ENCODE measurements at places on chromosomes 5 and 9. TPM values are rescaled to one million over a fixed set of nuclear protein-coding genes. Genes with fewer than 3 reads are reported as not detected.
A peak's percentile ranks its signal among the peaks of the same experiment; 100 is the strongest.

Gene OR1J1
- not detected for total RNA-seq

Gene OTP
- not detected for total RNA-seq

Gene ACTBL2
- not detected for total RNA-seq

Gene LCN15
- not detected for total RNA-seq

Gene SLC34A1
- not detected for total RNA-seq

Gene IL13
- not detected for total RNA-seq

Gene LYRM7
- 7.9 TPM for total RNA-seq

Gene ARHGEF39
- total RNA-seq = 1.4 TPM

Gene SLIT3
- total RNA-seq = 7.2 TPM

Gene PCDHGA1
- total RNA-seq = 1.3 TPM

Gene LRRC26
- total RNA-seq = not detected

Gene IFNA21
- not detected for total RNA-seq

Gene SGCD
- total RNA-seq = 4.7 TPM

Gene SWI5
- total RNA-seq = 46.7 TPM

Gene PDE6A
- not detected for total RNA-seq

Gene GDA
- total RNA-seq = not detected

DNA sequence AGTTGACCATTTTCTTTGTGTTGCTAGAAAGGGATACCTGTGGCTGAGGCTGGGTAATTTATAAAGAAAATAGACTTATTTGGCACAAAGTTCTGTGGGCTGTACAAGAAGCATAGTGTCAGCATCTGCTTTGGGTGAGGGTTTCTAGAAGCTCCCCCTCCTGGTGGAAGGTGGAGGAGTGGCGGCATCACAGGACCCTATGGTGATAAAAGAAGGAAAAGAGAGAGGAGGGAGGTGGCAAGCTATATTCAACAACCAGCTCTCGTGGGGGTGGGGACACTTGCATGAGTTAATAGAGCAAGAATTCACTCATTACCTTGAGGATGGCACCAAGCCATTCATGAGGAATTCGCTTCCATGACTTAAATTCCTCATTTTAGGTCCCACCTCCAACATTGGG, 2041.4 kb upstream of the CDH9 start:
- H3K4me1 ChIP-seq = no peaks in the 10 kb centered on the region
- no peak overlapping the region for H3K4me3 ChIP-seq
- DNase-seq = no peak
- no peaks in the 10 kb centered on the region for H3K36me3 ChIP-seq
- no peak overlapping the region for H3K27ac ChIP-seq

GRCh38 chr9:109108318-109108717, 11.4 kb downstream of the TMEM245 start:
- H3K36me3 ChIP-seq = peaks cover 13% of the 10 kb centered on the region
- DNase-seq = peak; percentile 36

GRCh38 chr5:126831156-126831555, 54.2 kb downstream of the LMNB1 start:
- peaks cover 17% of the 10 kb centered on the region for H3K36me3 ChIP-seq
- no peak for DNase-seq
- peaks cover 4% of the 10 kb centered on the region for H3K27me3 ChIP-seq
- H3K4me1 ChIP-seq = no peaks in the 10 kb centered on the region

DNA sequence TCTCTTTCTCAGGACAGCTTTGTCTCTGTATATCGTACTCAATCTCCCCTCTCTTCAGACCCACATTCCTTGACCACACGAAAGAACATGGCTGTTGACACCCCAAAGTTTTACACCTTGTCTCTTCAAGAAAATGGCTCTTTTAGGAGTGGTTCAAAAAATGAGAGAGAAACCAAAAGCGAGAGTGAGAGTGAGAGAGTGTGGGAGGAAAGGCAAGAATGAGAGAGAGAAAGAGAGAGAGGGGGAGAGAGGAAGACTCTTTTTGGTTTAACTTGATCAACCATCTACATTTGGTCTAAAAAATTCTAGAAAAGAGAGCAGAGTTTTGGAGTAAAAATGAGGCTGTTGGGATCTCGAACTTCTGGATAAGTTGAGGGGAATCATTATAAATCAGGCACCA, 581.8 kb upstream of the WWC1 start:
- no peaks in the 10 kb centered on the region for H3K36me3 ChIP-seq
- peaks cover 12% of the 10 kb centered on the region for H3K4me1 ChIP-seq
- no peak for DNase-seq
- no peak overlapping the region for H3K27ac ChIP-seq

DNA sequence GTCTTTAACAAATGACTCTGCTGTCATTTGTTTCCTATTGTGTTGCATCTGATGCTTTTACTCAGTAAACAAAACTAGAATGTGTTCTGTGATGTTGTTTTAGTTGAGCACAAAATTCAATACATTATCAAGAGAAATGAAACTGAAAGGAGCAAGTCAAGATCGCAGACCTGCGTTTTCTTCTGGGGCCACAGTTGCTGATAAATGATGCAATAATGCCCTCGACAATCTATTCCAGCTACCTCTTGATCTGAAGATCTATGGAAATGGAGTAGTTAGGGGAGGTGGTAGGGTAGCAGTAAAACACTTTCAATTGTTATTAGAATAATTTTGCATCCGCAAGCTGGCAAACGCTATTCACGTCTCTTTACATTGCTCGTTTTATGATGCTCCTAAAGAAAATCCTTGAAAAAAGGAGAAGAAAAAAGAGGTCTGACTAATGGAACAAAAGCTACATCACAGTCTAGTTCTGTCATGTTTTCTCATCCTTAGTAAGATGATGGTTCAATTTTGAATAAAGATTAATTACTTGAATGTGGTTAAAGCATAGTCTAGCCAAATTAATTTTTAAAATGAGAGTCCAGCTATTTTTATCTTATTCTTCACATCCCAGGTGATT, 1.6 kb downstream of the ZNF366 start:
- no peak for DNase-seq
- H3K27me3 ChIP-seq = peaks cover 3% of the 10 kb centered on the region
- no peaks in the 10 kb centered on the region for H3K36me3 ChIP-seq
- no peak overlapping the region for H3K27ac ChIP-seq
- H3K4me1 ChIP-seq = peaks cover 80% of the 10 kb centered on the region
- no peak overlapping the region for H3K4me3 ChIP-seq

- DNase-seq = peak; percentile 6
- H3K27ac ChIP-seq = no peak overlapping the region
- H3K4me1 ChIP-seq = no peaks in the 10 kb centered on the region
- H3K4me3 ChIP-seq = no peak overlapping the region
- H3K36me3 ChIP-seq = no peaks in the 10 kb centered on the region
Observed at GRCh38 chr5:107743373-107744000, 72.8 kb upstream of the EFNA5 start.

DNA sequence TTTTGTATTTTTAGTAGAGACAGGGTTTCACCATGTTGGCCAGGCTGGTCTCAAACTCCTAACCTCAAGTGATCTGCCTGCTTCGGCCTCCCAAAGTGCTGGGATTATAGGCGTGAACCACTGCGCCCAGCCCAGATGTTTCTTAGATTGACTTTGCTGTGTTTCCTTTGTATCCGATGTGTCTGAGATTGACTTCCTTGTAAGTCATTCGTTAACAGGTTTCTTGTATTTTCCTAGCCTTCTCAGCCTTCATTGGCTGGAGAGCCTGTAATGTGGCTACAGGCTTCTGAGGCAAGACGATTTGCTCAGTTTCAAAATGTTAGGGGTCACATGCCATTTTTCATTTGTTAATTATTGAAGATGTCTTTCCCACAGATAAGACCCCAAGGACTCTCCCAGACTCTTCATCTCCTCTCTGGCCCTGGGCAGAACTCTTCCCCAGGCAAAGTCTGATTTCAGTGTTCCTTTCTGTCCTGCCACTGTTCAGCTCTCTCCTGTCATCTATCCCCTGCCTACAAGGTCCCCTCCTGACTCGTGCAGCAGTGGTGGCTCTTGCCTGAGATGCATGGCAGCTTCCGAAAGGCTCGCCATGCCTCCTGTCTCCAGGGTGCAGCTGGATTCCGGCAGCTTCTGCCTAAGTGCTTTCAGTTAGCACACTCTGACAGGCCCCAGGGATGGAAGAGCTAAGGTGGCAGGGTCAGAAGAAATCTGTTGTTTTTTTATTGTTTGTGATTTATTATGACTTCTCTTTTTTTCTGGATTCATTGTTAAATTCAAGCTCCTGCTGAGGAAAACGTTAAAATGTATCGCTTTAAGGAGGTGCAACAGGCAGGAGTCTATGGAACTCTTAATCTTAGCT, 206.4 kb downstream of the AOPEP start:
- DNase-seq = no peak
- no peak overlapping the region for H3K4me3 ChIP-seq
- peaks cover 68% of the 10 kb centered on the region for H3K4me1 ChIP-seq
- no peaks in the 10 kb centered on the region for H3K27me3 ChIP-seq
- H3K27ac ChIP-seq = peak overlapping the region; percentile 70

GRCh38 chr5:73121119-73121463, 716 bp downstream of the TMEM171 start:
- H3K36me3 ChIP-seq = no peaks in the 10 kb centered on the region
- H3K27me3 ChIP-seq = no peaks in the 10 kb centered on the region
- H3K27ac ChIP-seq = no peak overlapping the region
- peak overlapping the region; percentile 78 for H3K4me3 ChIP-seq
- H3K4me1 ChIP-seq = peaks cover 38% of the 10 kb centered on the region
- no peak for DNase-seq

DNA sequence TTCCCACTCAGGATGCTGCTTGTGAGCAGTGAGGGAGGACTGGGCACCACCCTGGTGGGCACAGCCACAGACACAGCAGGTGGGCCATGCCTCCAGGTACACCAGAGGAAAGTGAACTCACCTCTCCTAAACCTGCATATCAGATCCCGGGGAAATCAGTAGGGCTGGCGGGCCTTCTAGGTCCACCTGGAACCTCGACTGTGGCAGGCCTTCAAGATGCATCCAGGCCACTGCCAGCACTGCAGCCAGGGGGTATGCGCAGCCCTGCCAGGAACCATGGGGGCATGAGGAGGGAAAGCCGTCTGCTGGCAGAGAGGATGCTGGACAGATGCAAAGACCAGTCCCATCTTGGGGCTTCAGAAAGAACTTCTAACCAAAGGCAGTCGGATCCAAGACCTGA, 270.6 kb upstream of the IRX4 start:
- H3K4me1 ChIP-seq = peaks cover 7% of the 10 kb centered on the region
- H3K4me3 ChIP-seq = no peak overlapping the region
- H3K27ac ChIP-seq = no peak overlapping the region
- DNase-seq = no peak
- peaks cover 4% of the 10 kb centered on the region for H3K27me3 ChIP-seq

- peaks cover 55% of the 10 kb centered on the region for H3K4me1 ChIP-seq
- peak; percentile 89 for DNase-seq
- peak overlapping the region; percentile 83 for H3K4me3 ChIP-seq
- peak overlapping the region; percentile 97 for H3K27ac ChIP-seq
- H3K36me3 ChIP-seq = no peaks in the 10 kb centered on the region
Observed at GRCh38 chr9:6567140-6567591, 78.4 kb downstream of the GLDC start.

DNA sequence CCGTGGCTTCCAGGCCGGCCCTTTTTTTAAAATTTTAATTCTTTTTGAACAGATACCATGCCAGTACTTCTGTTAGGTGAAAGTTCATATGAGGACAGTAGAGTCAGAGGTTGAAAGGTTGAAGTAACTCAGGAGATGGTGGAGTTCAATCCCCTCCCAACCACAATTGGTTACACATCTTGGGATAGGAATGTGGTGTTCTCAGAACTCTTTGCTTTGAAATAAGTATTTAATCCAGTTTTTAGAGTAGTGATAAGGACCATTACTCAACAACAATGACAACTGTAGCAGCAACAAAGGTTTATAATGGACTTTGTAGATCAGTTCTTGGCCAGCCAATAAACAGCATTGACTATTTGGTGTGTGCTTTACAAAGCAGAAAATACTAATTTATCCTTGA, 116.0 kb downstream of the ARHGAP26 start:
- no peaks in the 10 kb centered on the region for H3K36me3 ChIP-seq
- peaks cover 46% of the 10 kb centered on the region for H3K4me1 ChIP-seq
- H3K4me3 ChIP-seq = no peak overlapping the region
- DNase-seq = no peak

GRCh38 chr5:175032741-175033151, 308.4 kb downstream of the MSX2 start:
- DNase-seq = no peak
- H3K4me1 ChIP-seq = no peaks in the 10 kb centered on the region
- H3K27ac ChIP-seq = no peak overlapping the region
- no peak overlapping the region for H3K4me3 ChIP-seq
- H3K27me3 ChIP-seq = no peaks in the 10 kb centered on the region
- no peaks in the 10 kb centered on the region for H3K36me3 ChIP-seq

DNA sequence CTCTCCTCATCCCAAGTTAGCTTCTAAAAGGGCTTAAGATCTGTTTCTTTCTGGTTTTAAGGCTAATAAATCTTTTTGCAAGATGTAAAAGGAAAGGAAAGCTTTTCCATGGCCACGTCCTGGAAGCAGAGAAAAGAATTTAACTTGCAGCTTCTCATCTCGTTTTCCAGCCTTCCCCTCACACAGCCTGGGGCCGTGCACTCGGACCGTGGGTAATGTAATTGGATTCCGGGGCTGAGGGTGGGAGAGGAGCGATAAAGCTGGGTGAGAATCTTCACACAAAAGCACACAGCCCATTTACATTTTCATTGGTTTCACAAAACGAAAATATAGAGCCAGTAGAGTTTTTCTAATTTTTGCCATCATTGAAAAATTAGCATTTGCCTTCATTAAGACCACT, 91.2 kb downstream of the IRX2 start:
- no peak overlapping the region for H3K27ac ChIP-seq
- no peaks in the 10 kb centered on the region for H3K27me3 ChIP-seq
- H3K4me1 ChIP-seq = no peaks in the 10 kb centered on the region
- H3K4me3 ChIP-seq = no peak overlapping the region
- H3K36me3 ChIP-seq = 0 out of 2 replicates have a peak, but pooled peaks cover 4% of the 10 kb centered on the region

DNA sequence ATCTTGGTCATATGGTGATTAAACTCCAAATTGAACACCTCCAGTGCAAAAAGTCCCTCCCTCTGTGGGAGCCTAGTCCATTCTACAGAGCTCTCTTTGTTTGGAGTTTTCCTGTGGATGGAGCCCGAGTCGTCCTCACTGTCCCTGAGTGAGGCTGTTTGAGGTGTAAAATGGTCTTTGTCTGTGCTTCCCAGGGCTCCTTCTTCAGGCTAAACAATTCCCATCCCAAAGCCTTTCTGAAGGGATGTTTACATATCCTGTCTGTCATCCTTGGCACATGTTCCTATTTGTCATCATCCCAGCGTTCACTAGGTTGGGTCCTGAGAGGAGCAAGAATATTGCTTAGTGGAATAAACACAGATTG, 68.9 kb downstream of the COL27A1 start:
- H3K27me3 ChIP-seq = peaks cover 3% of the 10 kb centered on the region
- H3K36me3 ChIP-seq = peaks cover 14% of the 10 kb centered on the region
- H3K4me3 ChIP-seq = peak overlapping the region; percentile 65
- peaks cover 67% of the 10 kb centered on the region for H3K4me1 ChIP-seq
